ENCODE measurements at places on chromosomes 7 and 10. TPM values are rescaled to one million over a fixed set of nuclear protein-coding genes. Genes with fewer than 3 reads are reported as not detected.

The PRSS1 gene
- total RNA-seq = 6.6 TPM

The HABP2 gene
- total RNA-seq = 0.08 TPM

The CAV2 gene
- 0.24 TPM for total RNA-seq

The GATA3 gene
- 28.1 TPM for total RNA-seq

The LZTS2 gene
- total RNA-seq = 9.3 TPM

The CBLL1 gene
- total RNA-seq = 45.9 TPM

The GIMAP7 gene
- total RNA-seq = 23.9 TPM

The IFIT1B gene
- not detected for total RNA-seq

The PAPOLB gene
- not detected for total RNA-seq

The CTAGE8 gene
- 0.29 TPM for total RNA-seq

The MKI67 gene
- total RNA-seq = 5.4 TPM

The NXPH1 gene
- total RNA-seq = not detected

The MYL10 gene
- not detected for total RNA-seq

The SLC26A5 gene
- total RNA-seq = not detected

The PRSS37 gene
- not detected for total RNA-seq

The ZNF775 gene
- 4.2 TPM for total RNA-seq

The OPALIN gene
- not detected for total RNA-seq

The HTR5A gene
- not detected for total RNA-seq

The TMEM176B gene
- 0.58 TPM for total RNA-seq

The GPR15LG gene
- not detected for total RNA-seq

The C1GALT1 gene
- 39.7 TPM for total RNA-seq

The SLC39A12 gene
- not detected for total RNA-seq

The RNF32 gene
- total RNA-seq = 0.43 TPM

The C1QL3 gene
- not detected for total RNA-seq

The HTRA1 gene
- 0.26 TPM for total RNA-seq

The AKR1D1 gene
- not detected for total RNA-seq

The TEX36 gene
- not detected for total RNA-seq

The TRIP6 gene
- 44.9 TPM for total RNA-seq

The MMD2 gene
- total RNA-seq = not detected

The DPYSL4 gene
- total RNA-seq = 6.3 TPM

The ADAM12 gene
- 0.87 TPM for total RNA-seq

The CLCN1 gene
- not detected for total RNA-seq

The ABCB8 gene
- 48.1 TPM for total RNA-seq

The TRIL gene
- not detected for total RNA-seq

The VSIR gene
- 274 TPM for total RNA-seq

The FKBP6 gene
- not detected for total RNA-seq

The BICC1 gene
- total RNA-seq = not detected

The SLIT1 gene
- 0.16 TPM for total RNA-seq

The YKT6 gene
- 115 TPM for total RNA-seq

The FAM241B gene
- total RNA-seq = 16.5 TPM

The ACADSB gene
- total RNA-seq = 21.8 TPM

The BLNK gene
- 0.95 TPM for total RNA-seq

The EXOC4 gene
- total RNA-seq = 23.9 TPM

The MDFIC gene
- 84.4 TPM for total RNA-seq

The FFAR4 gene
- total RNA-seq = not detected

The PLPP4 gene
- total RNA-seq = not detected

The TCF7L2 gene
- 1.9 TPM for total RNA-seq

The TCTN3 gene
- 35.7 TPM for total RNA-seq

The ENTPD7 gene
- total RNA-seq = 8.2 TPM
